Astrocyte (in vitro differentiated cells and primary cell): ENCODE measurements at places on chromosomes 6 and 20. TPM values are rescaled to one million over a fixed set of nuclear protein-coding genes. Genes with fewer than 3 reads are reported as not detected.

Gene POM121L2
- not detected in 2 replicates for total RNA-seq

DNA sequence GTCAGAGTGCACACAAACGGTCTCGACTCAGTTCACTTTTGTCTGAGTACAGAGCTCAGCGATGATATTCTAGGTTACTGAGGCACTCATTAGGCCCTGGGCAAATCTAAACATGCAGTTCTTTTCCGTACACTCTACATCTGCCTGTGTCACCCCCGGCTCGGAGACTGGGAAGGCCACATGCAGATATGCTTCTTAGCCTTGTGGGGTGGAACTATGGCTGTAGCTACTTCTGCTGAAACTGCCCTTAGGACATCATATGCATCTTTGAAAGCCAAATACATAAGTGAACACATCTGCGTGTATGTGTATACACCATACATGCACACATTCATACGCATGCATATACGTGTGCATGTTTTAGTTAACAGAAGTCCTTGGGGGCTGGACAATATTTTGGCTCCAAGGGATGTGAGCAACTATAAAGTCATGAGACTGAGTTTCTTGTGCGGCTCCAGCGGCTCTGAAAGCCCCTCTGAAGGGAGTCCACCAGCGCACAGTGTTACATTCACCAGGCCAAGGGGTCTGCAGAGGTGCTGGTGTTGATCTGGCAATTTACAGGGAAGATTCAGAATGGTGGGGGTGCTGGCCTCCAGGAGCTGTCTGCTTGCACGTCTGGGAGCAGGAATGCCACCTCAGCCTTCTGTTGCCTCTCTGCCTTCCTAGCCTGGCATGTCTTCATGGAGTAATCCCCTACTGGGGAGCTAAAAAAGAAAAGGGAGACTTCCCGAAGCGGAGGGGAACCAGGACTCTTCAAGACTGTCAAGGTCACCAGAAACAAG lies 31.6 kb downstream of the PSMG4 start:
- no peaks in the 10 kb centered on the region for H3K36me3 ChIP-seq
- no peaks in the 10 kb centered on the region for H3K27me3 ChIP-seq
- no peaks in the 10 kb centered on the region for H3K4me1 ChIP-seq

GRCh38 chr20:47327711-47328110 lies 28.8 kb downstream of the ZMYND8 start:
- no peak for DNase-seq
- H3K36me3 ChIP-seq = no peaks in the 10 kb centered on the region
- H3K27me3 ChIP-seq = no peaks in the 10 kb centered on the region
- peaks cover 24% of the 10 kb centered on the region for H3K4me1 ChIP-seq

Gene OR5V1
- total RNA-seq = not detected in 2 replicates

Gene HLA-DOB
- total RNA-seq = 0.20 and 0.79 TPM in 2 replicates

GRCh38 chr20:63052571-63053431 lies 46.0 kb upstream of the BHLHE23 start:
- peaks cover 17% of the 10 kb centered on the region for H3K27me3 ChIP-seq
- H3K27ac ChIP-seq = no peak overlapping the region
- no peak for DNase-seq
- no peaks in the 10 kb centered on the region for H3K4me1 ChIP-seq
- H3K36me3 ChIP-seq = no peaks in the 10 kb centered on the region

Gene EMILIN3
- 0.20 TPM in 1 of 2 replicates, not detected in the other for total RNA-seq

Gene RAET1L
- not detected in 2 replicates for total RNA-seq

GRCh38 chr6:25875563-25875905 lies 1.5 kb upstream of the SLC17A3 start:
- no peaks in the 10 kb centered on the region for H3K36me3 ChIP-seq
- no peaks in the 10 kb centered on the region for H3K27me3 ChIP-seq
- H3K4me1 ChIP-seq = no peaks in the 10 kb centered on the region
- no peak overlapping the region for H3K27ac ChIP-seq
- DNase-seq = no peak

DNA sequence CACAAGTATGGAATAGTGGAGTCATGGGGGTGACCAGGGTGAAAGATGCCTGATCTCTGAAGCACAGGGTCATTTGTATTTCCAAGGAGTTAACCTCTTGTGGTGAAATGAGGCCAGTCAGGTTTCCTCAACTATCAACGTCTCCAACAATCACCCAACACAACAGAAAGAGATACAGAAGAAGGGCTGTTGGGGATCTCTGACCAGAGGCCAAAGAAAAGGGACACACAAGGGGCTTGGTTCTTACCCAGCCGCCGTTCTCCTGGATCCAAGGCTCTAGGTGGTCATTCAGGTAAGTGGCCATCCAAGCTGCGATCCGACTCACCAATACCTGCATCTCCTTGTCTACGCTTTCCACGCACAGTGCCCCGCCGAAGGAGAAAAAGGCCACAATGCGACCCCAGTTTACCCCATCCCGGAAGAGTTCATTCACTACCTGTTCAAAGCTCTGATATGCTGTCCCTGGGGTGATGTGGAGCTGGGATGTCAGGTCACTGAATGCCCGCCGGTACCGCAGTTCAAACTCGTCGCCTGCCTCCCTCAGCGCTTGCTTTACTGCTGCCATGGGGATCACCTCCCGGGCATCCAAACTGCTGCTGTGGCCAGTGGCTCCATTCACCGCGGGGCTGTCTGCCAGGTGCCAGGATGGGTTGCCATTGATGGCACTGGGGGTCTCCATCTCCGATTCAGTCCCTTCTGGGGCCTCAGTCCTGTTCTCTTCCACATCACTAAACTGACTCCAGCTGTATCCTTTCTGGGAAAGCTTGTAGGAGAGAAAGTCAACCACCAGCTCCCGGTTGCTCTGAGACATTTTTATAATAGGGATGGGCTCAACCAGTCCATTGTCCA lies 1.0 kb downstream of the BCL2L1 start:
- peaks cover 9% of the 10 kb centered on the region for H3K36me3 ChIP-seq
- H3K27ac ChIP-seq = peak overlapping the region; percentile 95
- DNase-seq = no peak
- H3K27me3 ChIP-seq = no peaks in the 10 kb centered on the region

- H3K27me3 ChIP-seq = no peaks in the 10 kb centered on the region
- H3K4me3 ChIP-seq = no peak overlapping the region
- no peak overlapping the region for H3K27ac ChIP-seq
Observed at GRCh38 chr20:4972506-4973251, 28.6 kb downstream of the SLC23A2 start.

DNA sequence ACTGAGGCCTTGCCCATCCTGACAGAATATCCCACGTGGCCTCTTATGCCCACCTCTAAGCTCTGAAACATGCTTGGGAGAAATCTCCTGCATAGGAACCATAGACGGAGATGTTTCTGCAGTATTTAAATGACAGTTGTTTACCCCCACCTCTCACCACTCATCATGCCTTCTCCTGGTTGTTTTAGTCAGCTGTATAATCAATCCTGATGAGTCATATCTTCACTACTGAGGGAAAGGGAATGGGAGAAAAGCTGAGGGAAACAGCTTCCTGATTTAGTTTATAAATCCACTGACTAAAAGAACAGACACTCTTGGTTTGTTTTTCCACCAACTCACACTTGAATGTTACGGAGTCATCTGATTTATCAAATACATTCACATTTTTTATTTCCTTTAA lies 113.2 kb upstream of the TENT5A start:
- no peaks in the 10 kb centered on the region for H3K36me3 ChIP-seq
- no peaks in the 10 kb centered on the region for H3K27me3 ChIP-seq
- DNase-seq = peak; percentile 85
- peaks cover 6% of the 10 kb centered on the region for H3K4me1 ChIP-seq
- no peak overlapping the region for H3K4me3 ChIP-seq

GRCh38 chr6:14765721-14766390 lies 480.0 kb upstream of the JARID2 start:
- peaks cover 4% of the 10 kb centered on the region for H3K4me1 ChIP-seq
- no peaks in the 10 kb centered on the region for H3K36me3 ChIP-seq
- no peaks in the 10 kb centered on the region for H3K27me3 ChIP-seq
- H3K4me3 ChIP-seq = no peak overlapping the region
- H3K27ac ChIP-seq = no peak overlapping the region

Gene ZC3H12D
- 0.05 and 0.10 TPM in 2 replicates for total RNA-seq

Gene BCAS1
- 0.31 TPM in 1 of 2 replicates, not detected in the other for total RNA-seq

Gene GPLD1
- 0.60 and 0.75 TPM in 2 replicates for total RNA-seq

Gene XKR7
- 0.36 and 0.48 TPM in 2 replicates for total RNA-seq

GRCh38 chr20:48722002-48722731 lies 105.6 kb downstream of the PREX1 start:
- peak; percentile 93 for DNase-seq
- H3K4me1 ChIP-seq = peaks cover 27% of the 10 kb centered on the region

Gene OR2H2
- not detected in 2 replicates for total RNA-seq

Gene SYTL3
- total RNA-seq = 0.82 and 1.2 TPM in 2 replicates

GRCh38 chr20:33853507-33853813 lies 42.3 kb downstream of the CHMP4B start:
- no peak overlapping the region for H3K27ac ChIP-seq
- no peak for DNase-seq
- no peak overlapping the region for H3K4me3 ChIP-seq
- peaks cover 34% of the 10 kb centered on the region for H3K36me3 ChIP-seq
- H3K4me1 ChIP-seq = no peaks in the 10 kb centered on the region
- H3K27me3 ChIP-seq = no peaks in the 10 kb centered on the region

- H3K4me1 ChIP-seq = no peaks in the 10 kb centered on the region
- peaks cover 4% of the 10 kb centered on the region for H3K27me3 ChIP-seq
- no peak overlapping the region for H3K4me3 ChIP-seq
- no peak overlapping the region for H3K27ac ChIP-seq
- DNase-seq = no peak
Observed at GRCh38 chr6:170248111-170248805, 42.6 kb downstream of the DLL1 start.

Gene FBXO30
- total RNA-seq = 12.8 and 13.6 TPM in 2 replicates

GRCh38 chr6:154476494-154476893 lies 34.0 kb downstream of the CNKSR3 start:
- no peaks in the 10 kb centered on the region for H3K36me3 ChIP-seq
- DNase-seq = no peak
- peaks cover 26% of the 10 kb centered on the region for H3K4me1 ChIP-seq
- H3K27ac ChIP-seq = no peak overlapping the region

DNA sequence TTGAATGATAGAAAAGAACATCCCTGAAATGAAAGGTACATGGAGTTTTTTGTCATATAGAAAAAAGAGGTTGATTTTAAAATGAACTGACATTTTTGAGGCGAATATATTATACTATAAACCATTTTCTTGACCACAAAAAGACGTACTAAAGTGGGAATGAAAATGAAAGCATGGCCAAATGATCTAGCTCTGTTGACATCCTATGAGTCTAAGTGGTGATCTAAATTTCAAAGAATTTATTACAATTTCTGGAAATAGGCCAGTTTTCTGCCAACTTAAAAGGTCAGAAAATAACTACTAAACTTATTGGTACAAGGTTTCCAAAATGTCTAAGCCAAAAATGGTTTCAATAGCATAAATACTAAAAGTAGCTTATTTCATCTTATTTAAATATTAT lies 536.8 kb downstream of the EYS start:
- H3K27ac ChIP-seq = no peak overlapping the region
- H3K4me3 ChIP-seq = no peak overlapping the region
- no peaks in the 10 kb centered on the region for H3K36me3 ChIP-seq
- peak; percentile 12 for DNase-seq

DNA sequence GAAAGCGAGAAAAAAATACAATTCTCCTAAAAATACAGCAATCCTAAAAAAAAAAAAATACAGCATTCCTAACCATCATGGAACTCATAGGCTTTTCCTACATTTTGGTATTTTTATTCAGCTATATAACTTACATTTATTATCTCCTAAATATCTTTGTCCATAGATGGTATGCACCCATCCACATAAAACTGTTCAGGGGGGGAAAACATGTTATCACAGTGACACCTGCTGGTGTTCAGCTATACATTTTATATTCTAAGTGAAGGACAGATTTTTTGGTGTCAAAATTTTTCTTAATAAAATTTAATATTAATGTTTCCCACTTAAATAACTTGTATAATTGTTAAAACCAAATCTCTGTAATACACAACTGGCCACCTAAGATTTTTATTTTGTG lies 58.0 kb downstream of the BLOC1S5 start:
- no peaks in the 10 kb centered on the region for H3K4me1 ChIP-seq
- H3K4me3 ChIP-seq = no peak overlapping the region
- no peaks in the 10 kb centered on the region for H3K36me3 ChIP-seq
- H3K27ac ChIP-seq = no peak overlapping the region
- DNase-seq = no peak

GRCh38 chr6:116973976-116974375 lies 96.9 kb downstream of the RFX6 start:
- H3K27me3 ChIP-seq = peaks cover 2% of the 10 kb centered on the region
- DNase-seq = no peak
- no peak overlapping the region for H3K4me3 ChIP-seq
- no peak overlapping the region for H3K27ac ChIP-seq
- no peaks in the 10 kb centered on the region for H3K4me1 ChIP-seq
- no peaks in the 10 kb centered on the region for H3K36me3 ChIP-seq

GRCh38 chr20:61588411-61589385 lies 336.6 kb downstream of the CDH4 start:
- peak; percentile 93 for DNase-seq
- H3K4me1 ChIP-seq = peaks cover 20% of the 10 kb centered on the region
- H3K4me3 ChIP-seq = peak overlapping the region; percentile 37
- H3K27ac ChIP-seq = peak overlapping the region; percentile 83
- no peaks in the 10 kb centered on the region for H3K27me3 ChIP-seq

GRCh38 chr6:14722001-14722562 lies 523.8 kb upstream of the JARID2 start:
- no peak overlapping the region for H3K27ac ChIP-seq
- no peaks in the 10 kb centered on the region for H3K27me3 ChIP-seq
- DNase-seq = no peak
- peaks cover 4% of the 10 kb centered on the region for H3K4me1 ChIP-seq
- H3K36me3 ChIP-seq = no peaks in the 10 kb centered on the region
- H3K4me3 ChIP-seq = no peak overlapping the region

Gene KCNQ2
- total RNA-seq = 11.5 and 11.9 TPM in 2 replicates

GRCh38 chr6:4384656-4385055 lies 249.3 kb upstream of the ECI2 start:
- no peaks in the 10 kb centered on the region for H3K27me3 ChIP-seq
- H3K36me3 ChIP-seq = no peaks in the 10 kb centered on the region
- DNase-seq = no peak

DNA sequence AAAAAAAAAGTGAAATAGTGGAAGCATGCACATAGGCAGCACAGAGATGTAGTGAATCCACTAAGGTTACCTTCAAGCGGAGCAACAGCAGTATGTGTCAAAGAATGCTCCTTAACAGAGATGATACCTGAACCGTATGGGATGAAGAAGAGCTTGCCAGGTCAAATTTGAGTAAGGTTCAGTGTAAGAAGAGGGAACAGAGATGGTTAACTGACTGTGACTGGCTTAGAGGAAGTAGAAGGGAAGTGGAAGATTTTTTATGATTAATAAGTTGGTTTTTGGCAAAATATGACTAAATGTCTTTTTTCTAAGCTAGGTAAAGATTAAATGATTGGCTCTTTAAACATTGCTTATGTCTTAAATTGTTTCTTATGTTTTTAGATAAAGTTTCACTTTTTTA lies 52.6 kb upstream of the C20orf144 start:
- H3K27me3 ChIP-seq = no peaks in the 10 kb centered on the region
- H3K27ac ChIP-seq = no peak overlapping the region
- no peaks in the 10 kb centered on the region for H3K4me1 ChIP-seq
- DNase-seq = no peak

Gene GRM1
- 0.05 and 0.07 TPM in 2 replicates for total RNA-seq

- H3K4me1 ChIP-seq = no peaks in the 10 kb centered on the region
- no peak for DNase-seq
- H3K27ac ChIP-seq = no peak overlapping the region
- H3K27me3 ChIP-seq = no peaks in the 10 kb centered on the region
- no peaks in the 10 kb centered on the region for H3K36me3 ChIP-seq
Observed at GRCh38 chr6:153564803-153565202, 433.7 kb upstream of the RGS17 start.
